ENCODE measurements at places on chromosomes 2 and 18. TPM values are rescaled to one million over a fixed set of nuclear protein-coding genes. Genes with fewer than 3 reads are reported as not detected.

DNA sequence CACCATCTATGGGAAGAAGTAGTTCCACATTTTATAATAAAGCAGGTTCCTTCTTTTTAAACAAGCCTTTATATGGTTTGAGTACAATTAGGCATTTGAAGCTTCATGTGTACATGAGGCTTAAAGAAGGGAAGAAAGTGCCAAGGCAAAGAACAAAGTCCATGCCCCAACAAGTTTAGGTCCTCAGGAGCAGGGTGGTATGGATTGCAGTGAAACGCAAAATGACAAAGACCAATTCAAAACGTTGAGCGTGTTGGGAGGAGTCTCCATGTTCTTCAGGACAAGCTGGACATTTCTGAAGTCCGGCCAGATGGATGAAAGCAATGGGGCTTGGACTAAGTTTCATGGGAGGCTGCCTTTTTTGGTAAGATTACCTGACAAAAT, 78.8 kb upstream of the FZD5 start:
- no peak for DNase-seq

The TPRKB gene
- total RNA-seq, result 15.8 TPM

GRCh38 chr18:13260197-13260934, 41.8 kb downstream of the LDLRAD4 start:
- no peak for DNase-seq

GRCh38 chr2:26540961-26541360, 63.0 kb upstream of the OTOF start:
- no peak for DNase-seq

The UNC80 gene
- 0.11 TPM for total RNA-seq

DNA sequence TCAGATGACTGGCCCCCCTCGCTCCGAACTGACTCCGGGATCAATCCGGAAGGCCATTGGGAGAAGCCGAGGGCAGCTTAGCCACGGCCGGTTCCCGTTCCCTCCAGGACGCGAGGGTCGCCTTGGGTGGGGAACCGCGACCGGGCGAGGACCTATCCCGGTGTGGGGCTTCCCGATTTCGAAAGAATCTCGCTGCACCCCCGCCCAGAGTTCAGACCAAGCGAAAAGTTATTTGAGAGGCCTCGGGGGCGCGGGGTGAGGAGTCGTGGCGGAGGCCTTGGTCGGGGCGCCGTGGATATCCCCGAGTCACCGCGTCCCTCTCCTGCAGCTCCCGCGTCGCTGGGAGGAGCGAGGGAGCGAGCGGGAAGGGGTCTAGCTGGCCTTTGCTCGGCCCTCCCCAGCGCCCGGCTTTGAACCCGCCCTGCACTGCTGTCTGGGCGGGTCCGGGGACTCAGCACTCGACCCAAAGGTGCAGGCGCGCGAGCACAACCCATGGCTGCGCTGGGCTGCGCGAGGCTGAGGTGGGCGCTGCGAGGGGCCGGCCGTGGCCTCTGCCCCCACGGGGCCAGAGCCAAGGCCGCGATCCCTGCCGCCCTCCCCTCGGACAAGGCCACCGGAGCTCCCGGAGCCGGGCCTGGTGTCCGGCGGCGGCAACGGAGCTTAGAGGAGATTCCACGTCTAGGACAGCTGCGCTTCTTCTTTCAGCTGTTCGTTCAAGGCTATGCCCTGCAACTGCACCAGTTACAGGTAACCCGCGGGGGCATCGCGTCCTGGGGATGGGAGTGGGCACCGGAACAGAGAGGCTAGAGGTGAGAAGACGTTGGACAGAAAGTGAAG, at the start of gene CYP27A1:
TSS of gene CYP27A1 (plus strand) at position 457 of the 837 bp plus-strand sequence. CDS start at position 493, 36 bp downstream.
- peak; percentile 89 for DNase-seq

DNA sequence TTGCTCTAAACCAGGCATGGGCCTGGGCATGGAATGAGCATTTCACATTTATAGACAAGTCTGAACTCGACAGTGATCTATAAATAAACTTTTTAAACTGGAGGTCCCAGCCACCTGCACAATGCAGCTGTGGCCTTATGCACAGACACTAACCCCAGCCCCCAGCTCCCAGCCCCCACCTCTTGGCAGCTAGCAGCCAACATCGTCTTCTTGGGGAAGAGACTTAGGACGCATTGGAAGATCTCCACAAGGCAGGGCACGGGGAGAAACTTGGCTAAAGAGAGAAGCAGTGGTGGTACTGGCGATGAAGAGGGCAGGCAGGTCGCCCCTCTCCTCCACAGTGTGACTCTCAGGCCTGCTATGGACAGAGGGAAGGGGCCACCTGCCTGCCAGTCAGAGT, 213.2 kb downstream of the ANAPC1 start:
- DNase-seq, result no peak

The TXNDC2 gene
- total RNA-seq, result not detected

The GPR45 gene
- not detected for total RNA-seq

- no peak for DNase-seq
These were observed 145.3 kb downstream of the PKP4 start for GRCh38 chr2:158602027-158602426.

GRCh38 chr2:27966466-27966865, 75.9 kb downstream of the BABAM2 start:
- no peak for DNase-seq

DNA sequence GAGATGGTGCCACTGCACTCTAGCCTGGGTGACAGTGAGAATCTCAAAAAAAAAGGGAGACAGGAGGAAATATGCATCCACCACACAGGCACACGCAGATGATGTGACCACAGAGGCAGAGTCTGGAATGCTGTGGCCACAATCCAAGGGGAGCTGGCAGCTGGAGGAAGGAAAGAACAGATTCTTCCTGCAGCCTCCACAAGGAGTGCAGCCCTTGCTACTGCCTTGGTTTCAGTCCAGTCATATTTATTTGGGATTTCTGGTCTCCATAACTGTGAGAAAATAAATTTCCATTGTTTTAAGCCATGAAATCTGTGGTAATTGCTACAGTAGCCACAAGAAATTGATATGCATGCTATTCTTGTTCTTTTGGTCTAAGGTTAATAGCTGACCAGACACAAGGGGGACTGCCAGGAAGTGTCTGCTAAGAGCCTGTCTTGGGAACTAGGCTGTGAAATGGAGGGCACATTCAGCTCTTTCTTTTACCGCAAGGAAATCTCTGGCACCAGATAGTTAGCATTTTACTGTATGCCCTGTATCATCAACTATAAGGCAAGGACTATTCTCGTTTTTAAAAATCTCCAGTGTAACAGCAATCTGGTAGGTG, 133.1 kb upstream of the SEC11C start:
- DNase-seq, result no peak

DNA sequence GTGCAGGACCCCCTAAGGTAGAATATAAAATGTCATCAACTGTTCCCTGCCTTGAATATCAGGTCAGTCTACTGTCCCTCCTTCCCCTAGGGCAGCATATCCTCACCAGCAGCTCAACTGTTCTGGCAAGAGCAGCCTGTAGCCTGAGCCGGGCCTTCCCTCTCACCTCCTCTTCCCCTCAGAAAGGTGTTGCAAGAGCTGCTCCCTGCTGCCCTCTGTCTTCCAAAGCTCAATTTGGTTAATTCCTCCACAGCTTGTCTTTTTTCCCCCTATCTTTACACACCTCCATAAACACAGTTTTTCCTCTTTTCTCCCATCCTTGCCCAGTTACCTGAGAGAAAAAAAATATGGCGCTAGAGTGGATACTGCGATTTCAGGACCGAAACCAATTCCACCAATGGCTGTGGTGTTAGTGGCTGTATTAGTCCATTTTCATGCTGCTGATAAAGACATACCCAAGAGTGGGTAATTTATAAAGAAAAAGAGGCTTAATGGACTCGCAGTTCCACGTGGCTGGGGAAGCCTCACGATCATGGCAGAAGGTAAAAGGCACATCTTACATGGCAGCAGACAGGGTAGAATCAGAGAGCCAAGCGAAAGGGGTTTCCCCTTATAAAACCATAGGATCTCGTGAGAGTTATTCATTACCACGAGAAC, 184.7 kb downstream of the MREG start:
- peak; percentile 79 for DNase-seq

The FAM237A gene
- total RNA-seq, result not detected

- DNase-seq, result no peak
These were observed 91.5 kb upstream of the ZNF236 start for GRCh38 chr18:76730901-76731300.

- DNase-seq, result no peak
These were observed 53.6 kb upstream of the RFX8 start for GRCh38 chr2:101528501-101528900.

DNA sequence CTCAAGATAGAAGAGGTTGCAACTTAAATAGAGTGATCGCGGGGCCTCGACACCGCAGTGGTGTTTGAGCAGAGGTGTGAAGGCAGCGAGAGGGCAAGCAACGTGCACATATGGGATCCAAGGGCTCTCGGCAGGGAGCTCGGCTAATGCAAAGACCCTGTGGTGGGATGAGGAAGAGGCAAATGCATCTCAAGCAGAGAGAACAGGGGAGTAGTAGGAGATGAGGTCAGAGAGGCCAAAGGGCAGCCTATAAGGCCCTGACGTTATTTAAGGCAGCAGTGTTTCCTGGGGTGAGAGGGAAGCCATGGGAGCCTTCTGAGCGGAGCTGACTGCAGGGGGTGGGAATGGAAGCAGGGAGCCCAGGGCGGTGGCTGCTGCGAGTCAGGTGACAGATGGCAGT, 74.5 kb downstream of the MRPS9 start:
- no peak for DNase-seq

DNA sequence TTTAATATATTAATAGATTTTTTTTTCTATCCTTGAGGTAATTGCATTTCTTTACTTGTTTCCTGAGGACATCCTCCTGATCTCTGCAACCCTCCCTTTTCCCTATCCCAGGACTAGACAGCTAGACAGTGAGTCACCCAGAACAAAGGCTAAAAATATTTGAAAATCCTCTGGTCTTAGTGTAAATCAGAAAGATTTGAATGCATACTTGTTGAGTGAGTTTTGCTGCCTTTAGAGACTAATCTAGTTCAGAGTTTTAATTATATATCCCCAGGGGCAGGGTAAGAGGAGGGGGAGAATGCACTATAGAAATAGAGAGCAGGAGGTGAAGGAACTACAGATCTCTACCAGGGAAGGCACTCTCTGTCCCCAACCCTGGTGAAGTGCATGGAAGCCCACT, 202.3 kb upstream of the TCF4 start:
- DNase-seq, result no peak

- DNase-seq, result no peak
These were observed 108.9 kb upstream of the IL1R2 start for GRCh38 chr2:101882769-101883307.

The BCL11A gene
- total RNA-seq, result 6.4 TPM
